ENCODE measurements at places on chromosomes 7 and 10. TPM values are rescaled to one million over a fixed set of nuclear protein-coding genes. Genes with fewer than 3 reads are reported as not detected.

BET1 gene
- total RNA-seq, result 21.3 TPM

HOXA9 gene
- 0.52 TPM for total RNA-seq

SUGCT gene
- total RNA-seq, result 0.58 TPM

CREB5 gene
- 4.7 TPM for total RNA-seq

MPP7 gene
- 0.10 TPM for total RNA-seq

GNGT1 gene
- not detected for total RNA-seq

RAB19 gene
- not detected for total RNA-seq

CRPPA gene
- total RNA-seq, result 0.75 TPM

OR2A7 gene
- total RNA-seq, result not detected

CFAP46 gene
- total RNA-seq, result 1.4 TPM

AOC1 gene
- total RNA-seq, result 0.06 TPM

CADPS2 gene
- total RNA-seq, result 0.05 TPM

HECTD2 gene
- total RNA-seq, result 4.0 TPM

KLF14 gene
- 0.03 TPM for total RNA-seq

VIPR2 gene
- total RNA-seq, result 0.06 TPM

COL17A1 gene
- 2.4 TPM for total RNA-seq

WDR86 gene
- 0.11 TPM for total RNA-seq

TFR2 gene
- 2.2 TPM for total RNA-seq

ADAM12 gene
- 4.3 TPM for total RNA-seq

AKR1B1 gene
- 2,517 TPM for total RNA-seq

CALHM3 gene
- total RNA-seq, result 0.50 TPM

IKZF1 gene
- total RNA-seq, result not detected

NKX1-2 gene
- total RNA-seq, result 0.03 TPM

GHRHR gene
- total RNA-seq, result not detected

AGAP9 gene
- total RNA-seq, result 9.7 TPM

SRRM3 gene
- total RNA-seq, result 12.6 TPM

RNF32 gene
- 1.3 TPM for total RNA-seq

TLX1 gene
- total RNA-seq, result not detected

CHST15 gene
- 7.6 TPM for total RNA-seq

ANXA7 gene
- total RNA-seq, result 130 TPM

LRRC17 gene
- total RNA-seq, result 0.12 TPM

DOCK1 gene
- 18.8 TPM for total RNA-seq

PITX3 gene
- total RNA-seq, result 1.4 TPM

FFAR4 gene
- total RNA-seq, result 0.08 TPM
